Suppressor macrophage treated with lipopolysaccharide for 4 hours (primary cell): ENCODE measurements at places on chromosomes 1 and 21.

DNA sequence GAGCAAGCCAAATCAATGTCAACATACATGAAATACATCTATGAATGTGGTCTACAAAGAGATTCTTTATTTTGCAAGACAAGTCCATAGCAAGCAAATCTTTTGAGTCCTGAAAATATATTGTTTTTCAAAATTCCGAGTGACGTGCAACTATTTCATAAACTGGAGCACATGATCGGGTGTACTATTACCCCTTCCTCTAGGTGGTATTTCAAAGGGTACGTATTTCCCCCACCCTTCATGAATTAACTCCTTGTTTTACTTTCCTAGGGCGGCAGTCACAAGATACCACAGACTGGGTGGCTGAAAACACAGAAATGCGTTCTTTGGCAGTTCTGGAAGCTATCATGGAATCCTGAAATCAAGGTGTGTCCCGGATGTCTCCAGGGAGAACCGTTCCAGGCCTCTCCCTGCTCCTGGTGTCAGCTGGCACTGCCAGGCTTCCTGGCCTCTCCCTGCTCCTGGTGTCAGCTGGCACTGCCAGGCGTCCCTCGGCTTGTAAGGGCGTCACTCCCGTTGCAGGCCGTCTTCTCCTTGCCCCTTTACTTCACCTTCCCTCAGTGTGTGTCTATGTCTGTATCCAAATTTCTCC is 55.3 kb downstream of the RIPK4 start:
- DNase-seq, result no peak

DNA sequence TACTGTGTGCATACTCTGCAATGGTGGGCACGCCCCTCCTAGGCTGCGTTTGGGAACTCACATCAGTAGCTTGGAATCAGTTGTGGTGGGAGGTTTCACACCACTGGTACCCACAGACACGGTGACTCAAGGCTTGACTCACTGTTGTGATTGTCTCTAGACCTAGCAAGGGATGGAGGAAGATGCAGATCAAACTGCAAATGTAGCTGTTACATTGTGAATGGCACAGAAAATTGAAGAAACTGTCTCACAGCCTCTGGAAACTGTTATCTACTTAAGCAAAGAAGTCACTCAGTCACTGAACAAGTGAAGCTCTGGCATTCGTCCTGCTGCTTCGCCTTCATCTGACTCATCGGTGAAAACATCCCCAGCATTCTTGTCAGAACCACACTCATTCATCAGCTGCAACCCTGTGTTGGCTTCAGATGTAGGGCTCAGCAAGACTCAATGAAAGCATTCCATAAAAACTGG is 59.5 kb downstream of the POFUT2 start:
- DNase-seq, result no peak

GRCh38 chr1:22750685-22751051 is 40.0 kb downstream of the EPHB2 start:
- DNase-seq, result no peak

- no peak for DNase-seq
These were observed 697.8 kb downstream of the LRRIQ3 start for GRCh38 chr1:73500154-73500553.

- no peak for DNase-seq
These were observed 53.5 kb downstream of the LDLRAD2 start for GRCh38 chr1:21865609-21865942.

DNA sequence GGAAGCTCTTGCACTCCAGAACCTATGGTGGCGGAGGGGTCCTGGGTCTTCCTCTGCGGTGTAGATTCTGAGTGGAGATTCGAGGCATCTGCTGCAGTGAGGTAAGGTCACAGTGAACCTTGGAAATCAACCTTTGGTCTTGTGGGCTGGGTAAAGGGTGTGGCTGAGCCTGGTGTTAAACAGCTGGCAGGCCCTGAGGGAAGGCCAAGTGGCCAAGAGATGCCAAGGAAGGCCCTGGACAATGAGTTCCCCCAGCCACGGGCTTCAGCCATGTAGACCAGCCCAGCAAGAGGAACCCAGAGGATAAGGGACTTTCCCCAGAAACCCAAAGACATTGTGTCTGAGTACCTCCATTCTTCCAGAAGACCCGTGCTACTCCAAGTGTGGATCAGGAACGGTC is 137.2 kb upstream of the ETS2 start:
- peak; percentile 17 for DNase-seq

- DNase-seq, result no peak
These were observed 3.6 kb upstream of the IL12RB2 start for GRCh38 chr1:67304023-67304422.

GRCh38 chr1:201404722-201405483 is 5.8 kb upstream of the LAD1 start:
- no peak for DNase-seq

DNA sequence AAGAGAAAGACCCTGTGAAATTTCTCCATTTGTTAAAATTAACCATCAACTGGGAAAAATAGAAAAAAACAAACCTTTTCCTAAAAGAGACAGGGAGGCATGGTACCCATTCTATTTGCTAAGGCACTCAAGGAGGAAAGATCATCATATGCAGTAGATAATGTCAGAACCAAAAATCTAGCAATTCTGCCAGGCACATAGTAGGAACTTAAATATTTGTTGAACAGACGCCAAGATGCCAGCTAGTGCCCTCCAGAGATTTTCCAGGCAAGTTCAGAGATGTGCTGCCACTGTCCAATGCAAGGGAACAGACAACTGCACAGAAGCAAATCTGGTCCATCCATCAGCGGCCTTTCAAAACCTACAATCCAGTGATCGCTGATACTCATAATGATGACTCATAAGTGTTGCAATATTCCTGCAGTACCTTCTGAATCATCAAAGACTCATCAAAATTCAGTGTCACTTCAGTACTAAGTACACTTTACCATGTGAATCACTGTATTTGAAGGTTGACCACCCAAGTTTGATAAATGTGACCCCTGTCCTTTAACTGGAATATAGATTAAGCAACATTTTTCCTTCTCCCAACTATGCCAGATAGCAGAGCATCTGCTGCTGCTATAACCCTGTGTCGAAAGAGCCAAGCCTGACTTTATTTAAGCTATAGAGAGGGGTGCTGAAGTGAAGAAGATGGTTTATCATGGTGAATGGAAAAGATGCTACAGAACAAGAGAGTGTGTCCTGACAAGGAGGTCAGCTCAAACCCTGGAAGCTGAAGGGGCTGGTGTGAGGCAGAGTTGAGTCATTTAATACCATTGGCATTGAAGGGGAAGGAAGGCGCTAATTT is 99.1 kb downstream of the MT1HL1 start:
- peak; percentile 64 for DNase-seq

GRCh38 chr1:176701151-176701866 is 238.3 kb downstream of the PAPPA2 start:
- DNase-seq, result no peak

DNA sequence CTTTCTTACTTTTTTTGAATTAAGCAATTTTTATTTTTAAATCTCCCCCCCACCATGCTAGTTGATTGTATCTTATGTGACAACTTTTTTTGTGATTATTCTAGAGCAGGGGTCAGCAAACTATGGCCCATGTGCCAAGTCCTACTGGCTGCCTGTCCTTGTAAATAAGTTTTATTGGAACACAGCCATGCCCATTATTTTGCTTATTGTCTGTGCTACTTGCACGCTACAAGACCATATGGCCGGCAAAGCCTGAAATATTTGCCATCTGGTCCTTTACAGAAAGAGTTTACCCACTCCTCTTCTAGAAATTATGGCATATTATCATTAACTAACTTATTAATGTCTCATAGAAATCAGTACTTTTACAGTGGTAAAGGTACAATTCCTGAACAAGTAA is 51.7 kb downstream of the AK5 start:
- DNase-seq, result no peak

GRCh38 chr1:67300561-67300960 is 7.1 kb upstream of the IL12RB2 start:
- DNase-seq, result no peak

GRCh38 chr1:204434116-204434755 is 22.6 kb upstream of the PPP1R15B start:
- no peak for DNase-seq

DNA sequence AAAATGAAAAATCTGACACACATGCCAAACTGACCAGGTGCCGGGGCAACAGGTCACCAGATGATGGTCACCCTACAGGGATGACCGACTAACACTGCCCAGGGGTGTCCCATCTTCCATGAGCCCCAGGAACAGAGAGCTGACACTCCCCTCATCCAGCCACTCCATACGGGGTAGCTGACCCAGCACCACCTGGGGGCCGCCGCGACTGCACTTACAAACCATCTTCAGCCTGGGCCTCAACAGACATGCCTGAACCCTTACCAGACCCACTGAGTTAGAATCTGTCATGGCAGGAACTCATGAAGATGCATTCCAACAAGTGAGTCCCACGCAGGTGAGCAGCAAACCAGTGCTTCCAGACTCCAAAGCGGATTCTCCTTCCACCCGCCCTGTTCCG is 31.6 kb upstream of the AJAP1 start:
- DNase-seq, result no peak

GRCh38 chr1:46772571-46772970 is 26.3 kb upstream of the CYP4B1 start:
- DNase-seq, result peak; percentile 5

DNA sequence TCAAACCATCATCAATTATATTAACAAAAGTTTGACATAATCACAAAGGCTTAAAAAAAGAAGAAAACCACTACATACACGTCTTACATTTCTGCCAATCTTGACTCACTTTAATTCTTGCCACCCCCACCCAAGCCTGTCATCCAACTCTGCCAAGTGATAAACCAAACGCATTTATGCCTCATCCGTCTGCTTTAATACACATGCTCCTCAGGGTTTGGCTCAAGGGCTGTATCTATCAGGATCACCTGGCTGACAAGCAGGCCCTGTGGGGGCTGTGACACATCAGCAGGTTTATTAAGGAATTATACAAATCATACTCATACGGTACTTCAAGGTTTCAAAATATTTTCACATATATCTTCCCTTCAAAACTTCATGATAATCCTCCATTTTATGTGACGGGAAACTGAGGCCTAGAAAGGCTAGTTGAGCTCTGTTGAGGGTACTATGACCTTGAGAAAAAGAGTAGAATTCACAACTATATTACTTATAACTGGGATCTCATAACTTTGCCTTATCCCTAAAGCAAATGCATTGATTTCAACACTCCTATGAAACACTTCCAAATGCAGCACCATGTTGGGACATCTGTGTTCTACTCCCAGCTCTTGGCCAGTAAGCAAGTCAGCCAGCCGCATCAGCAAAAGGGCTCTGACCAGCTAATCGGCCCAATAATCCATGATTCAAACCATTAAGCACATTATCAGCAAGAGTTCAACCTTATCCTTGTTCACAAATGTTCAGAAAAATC is 8.7 kb downstream of the SORT1 start:
- no peak for DNase-seq

DNA sequence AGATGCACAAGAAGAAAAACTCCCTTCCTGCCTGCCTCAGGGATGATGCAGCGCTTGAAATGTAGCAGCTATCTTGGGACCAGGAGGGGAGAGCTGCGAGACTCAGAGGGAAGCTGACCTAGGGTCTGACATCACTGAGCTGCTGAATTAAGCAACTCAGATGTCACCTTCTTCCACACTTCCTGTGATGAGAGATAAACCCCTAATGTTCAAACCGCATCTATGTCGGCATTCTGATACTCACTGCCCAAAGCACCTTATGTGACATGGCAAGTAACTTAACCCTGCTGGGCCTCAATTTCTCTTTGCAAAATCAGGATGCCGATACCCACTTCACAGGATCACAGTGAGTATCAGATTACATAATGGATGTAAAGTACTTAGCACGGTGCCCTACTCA is 9.1 kb upstream of the AK2 start:
- peak; percentile 68 for DNase-seq

DNA sequence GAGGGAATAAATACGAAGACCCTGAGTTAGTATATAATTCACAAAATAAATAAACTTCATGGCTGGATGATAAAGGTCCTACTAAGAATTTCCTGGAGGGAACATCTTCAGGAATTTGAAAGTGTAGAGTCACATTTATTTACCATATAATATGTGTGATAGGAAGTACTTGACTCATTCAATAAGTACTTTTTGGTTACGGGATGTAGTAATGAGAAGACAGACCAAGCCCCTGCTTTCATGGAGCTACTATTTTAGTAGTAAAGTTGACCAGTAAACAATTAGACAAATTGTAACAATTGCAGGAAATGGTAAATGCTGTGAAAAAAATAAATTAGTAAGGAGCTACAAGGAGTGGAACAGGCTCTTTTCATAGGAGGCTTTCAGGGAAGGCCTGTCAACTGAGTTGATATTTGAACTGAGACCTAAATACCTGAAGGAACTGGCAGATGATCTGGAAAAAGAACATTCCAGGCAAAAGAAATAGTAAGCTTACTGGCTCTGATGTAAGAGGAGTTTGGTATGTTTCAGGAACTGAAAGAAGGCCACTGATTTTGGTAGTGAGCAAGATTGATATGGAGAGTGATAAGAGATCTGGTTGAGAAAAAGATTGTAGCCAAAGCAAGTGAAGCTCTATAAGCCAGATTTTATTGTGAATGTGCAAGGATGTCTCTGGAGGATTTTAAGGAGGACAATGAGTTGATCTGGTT is 36.2 kb downstream of the CAMSAP2 start:
- DNase-seq, result no peak

- DNase-seq, result no peak
These were observed 10.2 kb upstream of the IFI16 start for GRCh38 chr1:158999316-159000069.

DNA sequence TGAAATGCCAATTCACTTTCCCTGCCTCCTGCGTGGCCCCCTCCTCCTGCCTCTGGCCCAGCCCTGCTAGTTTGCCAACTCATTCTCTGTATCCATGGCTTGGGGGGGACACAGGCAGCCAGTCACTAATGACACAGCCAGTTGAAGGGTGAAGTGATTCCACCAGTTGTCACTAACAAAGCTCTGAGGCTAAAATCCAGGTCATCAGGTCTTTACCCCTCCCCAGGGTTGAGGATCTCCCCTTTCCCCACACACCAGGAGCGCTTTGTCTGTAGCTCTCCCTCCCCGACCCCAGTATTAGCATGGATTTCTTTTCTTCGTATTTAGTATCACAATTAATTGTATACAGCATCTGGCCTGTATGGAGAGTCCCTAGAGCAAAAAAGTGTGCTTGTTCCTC is 394.1 kb downstream of the RRAGC start:
- no peak for DNase-seq

- DNase-seq, result no peak
These were observed 9.2 kb downstream of the WDR26 start for GRCh38 chr1:224425279-224425884.

DNA sequence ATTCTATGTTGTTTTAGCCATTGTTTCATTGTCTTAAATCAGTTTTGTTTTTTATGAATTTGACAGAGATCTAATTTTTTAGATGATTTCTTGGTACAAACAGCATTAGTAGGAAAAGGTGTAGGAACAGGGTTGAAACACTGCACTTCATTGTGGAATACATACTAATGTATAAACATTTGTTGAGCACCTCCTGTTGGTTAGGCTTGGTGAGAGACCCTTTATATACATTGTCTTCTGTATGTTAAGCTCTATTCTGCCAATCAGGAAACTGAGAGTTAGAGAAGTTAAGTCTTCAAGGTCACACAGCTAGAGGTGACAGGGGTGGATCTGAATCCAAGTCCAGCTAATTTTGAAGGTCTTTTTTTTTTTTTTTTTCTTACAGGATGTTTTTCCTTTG is 192.7 kb downstream of the VPS13D start:
- no peak for DNase-seq

GRCh38 chr1:63825111-63825510 is 51.3 kb downstream of the ROR1 start:
- DNase-seq, result no peak

- no peak for DNase-seq
These were observed at the start of gene PGLYRP3 for GRCh38 chr1:153312570-153313186. Gene PGLYRP3, minus strand, starts transcription at chr1:153312952. Its CDS starts 2,287 bp downstream, at chr1:153310665.
